Islet precursor cell (in vitro differentiated cells): ENCODE measurements at places on chromosomes 3 and 15.

DNA sequence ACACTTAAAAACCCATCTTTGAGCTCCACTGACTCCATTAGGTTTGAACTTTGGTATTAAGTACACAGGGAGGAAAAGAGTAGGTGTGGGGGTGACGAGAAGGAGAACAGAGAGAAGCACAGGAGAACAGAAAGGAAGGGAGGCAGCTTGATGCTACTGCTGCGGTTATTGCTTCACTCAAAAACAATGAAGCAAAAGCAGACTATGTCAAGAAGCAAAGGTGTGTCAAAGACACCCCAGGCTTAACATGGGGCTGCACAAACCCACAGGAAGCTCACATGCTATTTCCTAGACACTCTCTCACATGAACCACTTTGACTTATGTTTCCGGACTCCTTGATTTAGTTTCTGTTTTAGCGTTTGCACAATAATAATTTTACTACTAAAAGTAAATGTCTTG lies 961.0 kb upstream of the CFAP20DC start:
- DNase-seq = no peak

GRCh38 chr3:48516571-48516970 lies 12.6 kb upstream of the SHISA5 start:
- DNase-seq = peak; percentile 44

- DNase-seq = no peak
Observed at GRCh38 chr3:24562895-24563294, 68.2 kb upstream of the THRB start.

DNA sequence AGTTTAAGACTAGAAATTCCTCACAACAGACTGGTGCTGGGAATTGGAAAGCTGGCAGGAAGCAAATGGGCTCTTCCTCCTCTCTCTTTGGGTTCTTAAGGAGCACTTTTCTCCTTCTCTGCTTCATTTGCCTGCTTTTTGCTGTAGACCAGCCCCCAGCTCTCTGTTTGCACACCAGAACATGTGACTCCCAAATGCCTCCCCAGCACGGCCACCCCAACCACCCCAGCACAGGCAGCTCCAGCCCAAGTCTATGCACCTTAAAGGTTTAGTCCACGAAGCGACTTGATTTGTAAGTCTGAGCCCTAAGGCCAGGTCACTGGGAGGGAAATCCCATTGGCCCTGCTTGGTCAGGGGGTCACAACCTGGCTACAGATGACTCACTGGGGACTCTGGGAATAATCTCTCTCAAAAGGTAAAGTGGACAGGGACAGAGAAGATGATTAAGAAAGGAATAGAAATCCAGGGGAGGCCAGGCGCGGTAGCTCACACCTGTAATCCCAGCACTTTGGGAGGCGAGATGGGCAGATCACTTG lies 377.8 kb upstream of the PROK2 start:
- peak; percentile 85 for DNase-seq

GRCh38 chr3:14130707-14131106 lies 5.9 kb downstream of the TMEM43 start:
- DNase-seq = no peak

DNA sequence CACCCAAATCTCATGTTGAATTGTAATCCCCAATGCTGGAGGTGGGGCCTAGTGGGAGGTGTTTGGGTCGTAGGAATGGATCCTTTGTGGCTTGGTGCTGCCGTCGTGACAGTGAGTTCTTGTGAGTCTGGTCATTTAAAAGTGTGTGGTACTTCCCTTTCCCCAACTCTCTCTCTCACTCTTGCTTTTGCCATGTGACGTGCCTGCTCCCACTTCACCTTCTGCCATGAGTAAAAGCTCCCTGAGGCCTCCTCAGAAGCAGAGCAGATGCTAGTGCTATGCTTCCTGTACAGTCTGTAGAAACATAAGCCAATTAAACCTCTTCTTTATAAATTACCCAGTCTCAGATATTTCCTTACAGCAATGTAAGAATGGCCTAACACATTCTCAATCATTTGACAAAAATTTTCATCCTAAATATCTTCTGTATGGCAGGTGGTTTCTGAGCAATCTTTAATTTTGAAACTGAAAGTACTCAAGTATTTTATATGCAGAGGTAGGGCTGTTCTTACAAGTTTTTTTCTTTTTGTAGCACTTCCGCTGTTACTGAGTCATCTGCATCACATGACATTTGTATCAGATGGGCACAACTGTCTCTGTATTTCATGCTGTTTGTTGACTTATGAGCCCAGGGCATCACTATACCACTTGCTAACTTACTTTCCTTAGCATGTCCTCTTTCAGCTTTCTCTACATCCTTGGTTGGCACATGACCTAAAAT lies 8.8 kb downstream of the RPL39L start:
- no peak for DNase-seq

DNA sequence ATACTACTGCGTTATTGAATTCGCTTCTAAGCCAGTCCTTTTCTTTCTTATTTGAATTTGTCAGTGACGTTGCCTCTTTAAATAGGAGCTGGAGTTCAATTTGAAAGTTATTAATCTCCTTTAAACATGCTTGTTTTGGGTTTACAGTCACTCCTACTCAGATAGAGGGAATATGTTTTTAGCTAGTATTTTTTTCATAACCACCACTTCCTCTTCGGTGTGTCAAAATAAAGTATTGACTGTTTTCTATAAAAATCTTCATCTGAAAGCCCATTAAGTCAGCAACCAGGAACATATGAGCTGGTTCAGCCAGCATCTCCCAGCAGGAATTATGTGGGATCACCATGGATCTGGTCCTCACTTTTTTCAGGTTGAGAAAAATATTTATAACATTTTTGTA lies 772.9 kb downstream of the DIPK2A start:
- DNase-seq = no peak

GRCh38 chr3:44926921-44927320 lies 49.1 kb downstream of the ZDHHC3 start:
- no peak for DNase-seq

- DNase-seq = no peak
Observed at GRCh38 chr15:71883447-71883846, 73.1 kb downstream of the NR2E3 start.

DNA sequence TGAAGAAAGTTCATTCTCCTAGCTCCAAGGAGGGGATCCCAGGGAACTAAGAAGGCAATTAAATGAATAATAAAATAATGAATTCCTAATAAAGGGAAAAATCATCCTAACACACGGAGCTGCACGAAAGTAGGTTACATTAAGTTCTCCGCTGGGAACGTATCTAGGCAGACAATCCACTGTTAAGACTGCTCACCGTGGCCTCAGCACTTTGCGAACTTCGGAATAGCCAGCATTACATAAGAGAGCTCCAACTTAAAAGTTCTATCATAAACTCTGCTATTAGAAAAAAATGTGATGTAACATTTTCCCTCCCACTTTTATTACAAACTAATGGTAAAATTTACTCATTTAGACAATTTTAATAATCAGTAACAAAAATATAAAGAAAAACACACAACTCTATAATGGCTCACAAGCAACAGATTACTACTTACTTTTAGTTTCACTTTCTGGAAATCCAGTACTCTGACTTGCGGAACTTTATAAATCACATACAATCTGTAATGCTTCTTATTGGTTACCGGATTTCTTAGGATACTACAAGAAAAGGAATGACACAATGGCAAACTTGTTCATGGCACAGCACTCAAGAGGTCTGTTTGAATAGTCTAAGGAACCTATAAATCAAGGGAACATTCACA lies 8.5 kb downstream of the SNRPA1 start:
- no peak for DNase-seq

- DNase-seq = no peak
Observed at GRCh38 chr3:186476541-186476940, 67.6 kb downstream of the CRYGS start.
